ENCODE measurements at places on chromosomes 7 and 10.
A peak's percentile ranks its signal among the peaks of the same experiment; 100 is the strongest.

DNA sequence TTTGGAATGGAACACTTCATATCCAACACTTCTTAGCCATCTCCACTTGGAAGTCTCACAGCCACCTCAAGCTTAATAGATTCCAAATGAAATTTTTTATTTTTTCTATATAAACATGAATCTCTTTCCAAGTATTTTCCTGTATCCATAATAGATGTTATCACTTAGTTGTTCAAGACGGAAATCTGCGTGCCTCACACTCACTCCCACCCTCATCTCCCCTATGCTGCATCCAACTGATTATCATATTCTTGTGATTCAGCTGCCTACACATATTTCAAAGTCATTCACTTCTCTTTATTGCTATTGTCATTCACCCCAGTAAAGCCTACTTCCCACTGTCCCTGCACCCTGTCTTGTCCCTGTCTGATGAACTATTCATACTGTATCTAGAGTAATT lies 70.2 kb upstream of the MKX start:
- no peaks in the 10 kb centered on the region for H3K4me1 ChIP-seq
- peaks cover 4% of the 10 kb centered on the region for H3K27me3 ChIP-seq
- H3K36me3 ChIP-seq, result no peaks in the 10 kb centered on the region

GRCh38 chr7:47313564-47313963 lies 268.3 kb downstream of the TNS3 start:
- H3K4me1 ChIP-seq, result peaks cover 8% of the 10 kb centered on the region
- no peaks in the 10 kb centered on the region for H3K27me3 ChIP-seq
- peaks cover 65% of the 10 kb centered on the region for H3K36me3 ChIP-seq
- no peak overlapping the region for H3K4me3 ChIP-seq

- no peak overlapping the region for H3K27ac ChIP-seq
- peaks cover 19% of the 10 kb centered on the region for H3K4me1 ChIP-seq
- no peak for DNase-seq
- H3K36me3 ChIP-seq, result no peaks in the 10 kb centered on the region
Measured at GRCh38 chr7:41306486-41306885, 396.4 kb downstream of the INHBA start.

DNA sequence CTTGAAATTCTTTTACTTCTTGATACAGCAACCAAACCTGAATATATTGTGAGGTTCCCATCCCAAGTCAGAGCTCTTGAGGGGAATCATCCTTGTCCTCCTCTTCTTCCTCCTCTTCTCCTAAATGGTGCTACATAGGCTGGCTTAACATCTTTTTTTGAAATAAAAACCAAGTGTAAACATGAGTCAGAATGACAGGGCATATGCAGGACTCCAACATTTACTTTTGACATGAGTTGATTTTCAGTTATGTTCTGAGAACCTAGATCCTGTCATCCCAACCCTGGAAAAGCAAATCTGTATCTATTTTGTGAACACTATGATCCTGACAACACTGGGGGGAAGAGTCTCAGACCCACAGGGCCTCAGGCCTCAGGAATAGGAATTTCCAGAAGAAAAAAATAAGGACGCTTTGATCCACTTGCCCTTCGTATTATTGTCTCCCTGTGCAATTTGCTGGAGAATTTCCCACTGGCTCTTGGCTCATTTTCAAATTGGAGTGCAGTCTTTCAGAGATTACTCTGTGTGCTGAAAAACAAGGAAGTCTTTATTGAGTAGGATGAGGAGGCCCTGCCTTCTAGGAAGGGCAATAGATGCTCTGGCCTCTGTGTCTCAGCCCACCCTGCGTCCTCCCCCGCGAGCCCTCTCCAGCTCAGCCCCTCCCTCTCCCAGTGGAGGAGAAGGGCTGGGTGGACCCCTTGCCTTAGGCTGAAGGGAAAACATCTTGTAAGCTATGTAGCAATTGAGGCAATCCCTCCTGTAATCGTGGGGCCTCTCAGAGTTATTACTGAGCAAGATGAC lies 121.6 kb downstream of the CREB5 start:
- H3K27me3 ChIP-seq, result peaks cover 14% of the 10 kb centered on the region
- peak overlapping the region; percentile 76 for H3K27ac ChIP-seq
- no peak overlapping the region for H3K4me3 ChIP-seq
- H3K4me1 ChIP-seq, result peaks cover 27% of the 10 kb centered on the region
- DNase-seq, result no peak
- H3K36me3 ChIP-seq, result peaks cover 4% of the 10 kb centered on the region

- H3K4me1 ChIP-seq, result peaks cover 21% of the 10 kb centered on the region
- peaks cover 11% of the 10 kb centered on the region for H3K36me3 ChIP-seq
- peak overlapping the region; percentile 60 for H3K27ac ChIP-seq
- no peaks in the 10 kb centered on the region for H3K27me3 ChIP-seq
- no peak overlapping the region for H3K4me3 ChIP-seq
- DNase-seq, result no peak
Measured at GRCh38 chr10:101529207-101529606, 58.9 kb downstream of the POLL start.

DNA sequence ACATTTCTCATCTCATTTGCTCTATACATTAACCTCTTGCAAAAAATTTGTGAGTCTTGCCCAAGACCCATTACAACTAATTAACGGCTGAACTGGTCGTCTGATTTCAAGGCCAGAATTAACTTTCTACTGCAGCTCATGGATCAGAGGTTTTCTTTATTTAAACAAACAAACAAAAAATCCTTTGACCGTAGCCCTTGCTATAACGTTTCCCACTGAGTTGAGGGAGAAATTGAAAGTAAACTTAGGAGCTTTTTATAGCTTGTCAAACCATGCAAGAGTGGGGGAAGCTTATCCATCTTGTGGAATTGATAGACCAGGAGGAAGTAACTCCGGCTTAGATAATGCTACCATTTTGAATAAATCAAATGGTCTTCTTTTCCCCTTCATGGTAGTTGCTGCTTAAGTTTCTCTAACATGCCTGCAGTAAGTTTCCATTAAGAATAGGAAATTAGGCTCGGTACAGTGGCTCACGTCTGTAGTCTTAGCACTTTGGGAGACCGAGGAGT lies 3.3 kb downstream of the SRGN start:
- peaks cover 5% of the 10 kb centered on the region for H3K4me1 ChIP-seq
- DNase-seq, result no peak
- H3K27me3 ChIP-seq, result peaks cover 11% of the 10 kb centered on the region
- H3K27ac ChIP-seq, result no peak overlapping the region
- H3K4me3 ChIP-seq, result no peak overlapping the region
